A673 (cell line): ENCODE measurements at places on chromosomes 6 and 20.

DNA sequence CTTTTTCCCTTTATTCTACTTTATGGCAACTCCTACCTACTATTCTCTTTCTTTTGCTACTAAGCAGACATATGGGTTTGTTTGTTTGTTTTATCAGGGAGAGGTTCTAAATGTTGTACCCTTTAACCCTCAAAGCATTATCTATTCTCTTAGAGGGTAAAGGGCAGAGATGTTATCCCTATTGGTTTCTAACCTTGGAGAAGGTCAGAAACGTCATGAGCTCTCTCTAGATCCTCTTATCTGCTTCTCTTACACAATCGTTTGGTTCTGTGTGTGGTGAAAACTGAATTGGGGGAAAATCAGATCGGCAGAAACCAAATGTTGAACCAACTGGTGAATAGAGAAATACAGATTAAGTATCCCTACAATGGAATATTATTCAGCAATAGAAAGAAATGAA lies 6.4 kb upstream of the MPC1 start:
- DNase-seq = no peak

GRCh38 chr6:110044096-110044495 lies 66.0 kb downstream of the GPR6 start:
- DNase-seq = no peak

GRCh38 chr6:37435816-37436215 lies 2.8 kb downstream of the CMTR1 start:
- DNase-seq = no peak

- no peak for DNase-seq
These were observed 142.0 kb upstream of the PMEPA1 start for GRCh38 chr20:57851796-57852195.

DNA sequence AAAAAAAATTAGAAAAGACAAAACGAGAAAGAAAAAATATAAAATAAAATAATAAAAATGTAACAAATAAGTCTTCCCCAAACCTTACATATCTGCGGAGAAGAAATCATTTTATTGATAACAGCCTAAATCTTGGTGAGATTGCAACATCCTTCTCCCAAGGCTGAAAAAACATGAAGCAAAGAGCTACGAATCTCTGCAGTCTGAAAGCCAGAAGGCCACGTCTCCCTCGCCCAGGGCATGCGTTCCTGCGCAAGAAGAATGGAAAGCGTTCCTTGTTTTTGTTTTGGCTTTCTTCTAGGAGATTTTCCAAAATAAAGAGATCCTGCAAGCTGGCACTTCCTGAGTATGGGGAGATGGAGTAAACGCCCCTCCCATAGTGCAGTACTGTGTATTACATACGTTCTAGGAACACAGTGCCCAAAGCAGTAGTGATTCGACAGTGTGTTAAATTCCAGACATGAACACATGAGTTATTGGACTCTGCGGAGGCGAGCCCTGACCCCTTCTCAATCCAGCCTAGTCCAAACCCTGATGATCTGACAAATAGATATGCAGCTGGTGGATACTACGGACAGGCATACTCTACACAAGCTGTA lies 126.7 kb upstream of the RREB1 start:
- DNase-seq = no peak

- DNase-seq = peak; percentile 81
These were observed 99.4 kb downstream of the BFSP1 start for GRCh38 chr20:17431621-17432364.

DNA sequence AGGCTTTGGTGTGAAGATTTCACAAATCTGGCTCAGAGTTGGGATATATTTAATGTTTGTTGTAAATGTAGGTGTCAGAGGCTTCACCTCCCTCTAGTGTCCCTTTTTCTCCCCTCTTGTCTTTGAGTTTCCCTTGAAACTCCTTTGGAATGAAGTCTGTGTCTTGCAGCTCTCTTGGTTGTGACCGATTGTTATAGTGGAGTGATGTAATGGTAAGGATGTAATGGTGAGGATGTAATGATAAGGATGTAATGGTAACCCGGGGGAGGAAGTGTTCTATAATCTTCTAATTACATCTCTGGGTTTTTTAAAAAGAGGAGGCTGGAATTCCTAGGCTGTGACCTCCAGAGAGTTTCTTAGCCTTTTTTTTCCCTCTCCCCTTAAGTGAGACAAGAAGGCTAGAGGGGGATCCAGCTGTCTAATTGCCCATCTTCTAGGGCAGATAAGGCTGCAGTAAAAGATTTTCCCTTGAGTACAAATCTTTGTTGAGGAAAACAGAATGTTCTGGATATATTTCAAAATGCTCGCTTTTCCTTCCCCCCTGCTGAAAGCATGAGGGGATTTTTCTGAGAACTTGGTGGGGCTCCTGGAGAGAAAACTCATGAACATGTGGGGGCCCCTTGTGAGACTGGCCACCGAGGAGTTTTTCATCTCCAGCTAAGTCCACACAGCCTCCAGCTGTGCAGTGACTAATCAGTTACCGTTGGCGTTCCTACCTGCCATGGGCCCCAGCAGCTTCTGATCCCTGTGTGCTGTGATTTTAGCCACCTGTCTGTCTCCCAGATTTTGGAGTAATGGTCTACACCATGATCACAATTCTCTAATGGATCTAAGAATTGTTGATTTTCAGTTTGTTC lies 156.7 kb upstream of the PMEPA1 start:
- DNase-seq = no peak

DNA sequence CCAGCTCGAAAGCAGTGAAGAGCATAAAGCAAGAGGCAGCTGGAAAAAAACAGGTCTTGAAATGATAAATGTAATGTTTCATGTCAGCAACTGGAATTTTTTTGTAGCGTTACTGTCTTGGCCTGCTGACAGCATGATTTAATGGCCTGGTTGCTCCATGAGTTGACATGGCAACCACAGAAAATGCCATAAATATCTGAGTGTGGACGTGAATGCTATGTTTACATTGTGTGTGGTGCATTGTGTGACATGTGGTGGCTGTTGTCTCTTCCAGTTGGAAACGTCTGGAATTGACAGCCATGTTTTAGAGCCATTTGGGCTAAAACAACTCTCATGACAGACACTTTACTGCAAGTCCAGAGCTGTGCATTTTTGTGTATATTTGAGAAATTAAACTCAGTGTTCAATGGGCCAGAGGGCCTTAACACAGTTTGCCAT lies 170.0 kb downstream of the FOXA2 start:
- no peak for DNase-seq
